Ureter (tissue), 1 donor: ENCODE measurements at places on chromosomes 13 and 19.

- DNase-seq: no peak
Measured at GRCh38 chr19:44113784-44114390, 688 bp downstream of the ZNF225 start.

DNA sequence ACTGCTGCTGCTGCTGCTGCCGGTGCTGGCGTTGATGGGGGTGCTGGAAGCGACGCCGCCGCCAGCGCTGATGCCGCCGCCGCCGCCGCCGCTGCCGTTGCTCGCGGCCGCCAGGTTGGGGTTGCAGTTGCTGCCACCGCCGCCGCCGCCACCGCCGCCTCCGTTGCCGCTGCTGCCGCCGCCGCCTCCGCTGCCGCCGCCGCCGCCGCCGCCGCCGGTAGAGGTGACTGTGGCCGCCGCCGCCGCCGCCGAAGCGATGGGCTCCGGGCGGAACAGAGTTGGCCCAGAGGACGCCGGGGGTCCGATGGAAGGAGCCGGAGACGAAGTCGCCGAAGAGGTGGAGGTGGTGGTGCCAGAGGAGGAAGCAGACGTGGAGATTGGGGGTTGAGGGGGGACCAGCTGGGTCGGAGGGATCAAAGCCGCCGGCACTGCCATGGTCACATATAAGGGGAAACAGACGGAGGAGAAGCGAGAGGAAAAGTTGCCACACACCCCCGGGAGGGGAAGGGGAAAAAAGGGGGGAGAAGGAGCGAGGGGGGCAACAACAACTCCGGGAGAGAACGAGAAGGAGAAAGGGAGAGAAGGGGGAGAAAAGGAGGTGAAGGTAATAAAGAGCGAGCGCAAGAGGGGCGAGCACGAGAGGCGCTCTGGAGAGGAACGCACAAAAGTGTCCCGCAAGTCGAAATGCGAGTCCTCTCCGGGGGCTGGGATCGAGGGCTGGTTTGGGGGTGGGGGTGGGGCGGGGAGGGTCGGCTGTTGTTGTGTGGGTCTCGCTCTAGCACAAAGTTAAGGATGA is 471 bp downstream of the DACH1 start:
- peak; percentile 43 for DNase-seq

DNA sequence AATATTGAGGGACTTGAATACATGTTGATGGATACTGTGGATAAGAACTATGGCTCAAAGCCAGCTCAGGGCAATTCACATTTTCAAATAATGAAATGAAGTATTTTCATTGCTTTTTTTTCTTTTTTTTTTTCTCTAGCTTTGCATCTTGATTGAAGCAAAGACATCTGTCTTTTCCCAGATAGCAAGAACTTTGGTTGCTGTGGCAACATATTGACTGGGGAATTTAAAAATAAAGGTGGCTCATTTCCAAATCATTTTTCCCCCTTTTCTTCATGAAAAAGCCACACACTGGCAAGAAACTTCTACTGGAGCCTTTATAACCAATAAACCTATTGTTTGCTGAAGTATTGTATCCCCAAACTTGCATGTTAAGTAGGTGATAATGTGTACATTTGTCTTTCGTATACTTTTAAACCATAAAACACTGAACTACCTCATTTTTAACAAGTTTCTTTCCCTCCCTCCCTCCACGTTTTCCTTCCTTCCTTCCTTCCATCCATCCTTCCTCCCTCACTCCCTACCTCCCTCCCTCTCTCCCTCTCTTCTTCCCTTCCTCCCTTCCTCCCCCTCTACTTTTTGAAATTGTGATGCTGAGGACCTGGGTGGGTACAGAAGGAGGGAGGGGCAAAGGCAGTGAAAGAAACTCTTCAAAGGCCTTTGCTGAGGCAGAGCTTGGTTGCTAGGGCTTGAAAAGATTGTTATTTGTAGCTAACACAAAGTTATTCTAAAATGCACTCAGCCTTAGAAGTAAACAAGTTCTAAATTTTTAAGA is 343.5 kb upstream of the SPRY2 start:
- DNase-seq: no peak

- no peak for DNase-seq
Measured at GRCh38 chr13:28333204-28333881, 161.6 kb downstream of the FLT1 start.

DNA sequence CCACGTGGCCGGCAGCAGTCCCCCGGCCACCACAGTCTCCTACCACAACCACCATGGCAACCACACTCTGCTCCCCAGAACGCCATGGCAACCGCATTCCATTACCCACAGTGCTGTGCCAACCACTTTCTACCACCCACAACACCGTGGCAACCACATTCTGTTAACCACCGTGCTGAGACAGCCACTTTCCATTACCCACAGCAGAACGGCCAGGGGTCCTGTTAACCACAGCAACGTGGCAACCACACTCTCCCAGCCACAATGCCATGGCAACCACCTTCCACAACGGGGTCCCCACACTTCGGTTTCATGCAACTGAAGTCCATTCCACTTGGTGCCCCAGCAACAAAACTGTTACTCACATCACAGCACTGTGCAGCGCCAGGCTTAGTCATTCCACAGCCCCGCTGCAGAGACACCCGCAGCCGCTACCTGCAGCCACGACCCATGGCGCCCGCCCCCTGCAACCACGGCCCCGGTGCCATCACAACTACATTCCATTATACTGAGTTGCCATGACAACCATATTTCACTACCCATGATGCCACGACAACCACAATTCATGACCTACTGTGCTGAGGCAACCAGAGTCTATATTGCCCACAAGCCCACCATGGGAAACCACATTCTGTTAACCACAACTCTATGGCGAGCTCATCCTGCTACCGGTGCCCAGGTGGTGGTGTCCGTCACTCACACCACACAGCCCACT is 10.0 kb downstream of the DPF1 start:
- no peak for DNase-seq

DNA sequence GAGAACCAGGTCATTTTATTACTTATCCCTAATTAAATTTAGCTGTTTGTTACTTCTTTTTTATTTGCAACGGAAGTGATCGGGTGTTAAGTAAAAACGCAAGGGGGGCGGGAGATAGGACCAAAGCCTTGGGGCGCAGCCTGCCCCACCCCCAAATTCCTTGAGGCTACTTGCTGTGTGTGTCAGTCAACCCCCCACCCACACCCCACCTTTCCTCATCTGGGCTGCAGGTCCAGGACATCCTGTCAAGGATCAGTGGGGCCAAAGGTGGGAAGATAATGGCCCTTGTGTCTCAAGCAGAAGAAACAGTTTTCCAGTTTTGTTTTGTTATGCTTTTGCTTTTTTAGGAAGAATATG is 1.2 kb upstream of the FOXO1 start:
- no peak for DNase-seq

DNA sequence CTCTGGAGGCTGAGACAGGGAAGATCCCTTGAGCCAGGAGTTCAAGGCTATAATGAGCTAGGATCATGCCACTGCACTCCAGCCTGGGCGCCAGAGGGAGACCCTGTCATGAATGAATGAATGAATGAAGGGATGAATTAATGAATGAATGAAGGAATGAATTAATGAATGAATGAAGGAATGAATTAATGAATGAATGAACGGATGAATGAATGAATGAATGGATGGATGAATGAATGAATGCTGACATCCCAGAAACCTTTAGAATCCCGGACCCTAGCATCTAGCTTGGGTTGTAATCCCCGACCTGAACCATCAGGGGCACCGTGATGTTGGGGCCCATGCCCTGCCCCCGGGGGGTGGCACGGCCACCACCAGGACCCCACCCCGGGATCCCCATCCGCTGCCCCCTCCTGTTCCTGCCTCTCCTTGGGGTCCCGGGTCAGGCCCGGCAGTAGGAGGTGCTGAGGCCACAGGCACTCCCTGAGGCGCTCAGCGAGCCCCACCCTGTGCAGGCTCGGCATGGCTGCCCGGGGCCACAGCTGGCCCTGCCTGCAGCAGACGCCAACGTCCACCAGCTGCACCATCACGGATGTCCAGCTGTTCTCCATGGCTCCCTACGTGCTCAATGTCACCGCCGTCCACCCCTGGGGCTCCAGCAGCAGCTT is 3.4 kb downstream of the EBI3 start:
- DNase-seq: no peak

- no peak for DNase-seq
Measured at GRCh38 chr13:84377106-84377505, 494.8 kb upstream of the SLITRK1 start.

GRCh38 chr19:33595783-33596182 is 26.0 kb upstream of the CHST8 start:
- no peak for DNase-seq

DNA sequence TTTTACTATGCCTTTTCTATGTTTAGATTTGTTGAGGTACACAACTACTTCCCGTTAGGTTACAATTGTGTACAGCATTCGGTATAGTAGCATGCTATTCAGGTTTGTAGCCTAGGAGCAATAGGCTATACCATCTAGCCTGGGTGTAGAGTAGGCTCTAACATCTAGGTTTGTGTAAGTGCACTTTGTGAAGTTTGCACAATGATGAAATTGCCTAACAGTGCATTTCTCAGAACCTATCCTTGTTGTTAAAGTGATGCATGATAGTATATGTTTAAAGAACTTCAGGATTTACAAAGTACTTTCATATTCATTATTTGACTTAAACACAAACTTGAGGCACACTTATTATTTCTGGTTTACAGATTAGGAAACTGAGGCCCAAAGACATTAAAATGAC is 11.5 kb upstream of the SERPINE3 start:
- DNase-seq: no peak

DNA sequence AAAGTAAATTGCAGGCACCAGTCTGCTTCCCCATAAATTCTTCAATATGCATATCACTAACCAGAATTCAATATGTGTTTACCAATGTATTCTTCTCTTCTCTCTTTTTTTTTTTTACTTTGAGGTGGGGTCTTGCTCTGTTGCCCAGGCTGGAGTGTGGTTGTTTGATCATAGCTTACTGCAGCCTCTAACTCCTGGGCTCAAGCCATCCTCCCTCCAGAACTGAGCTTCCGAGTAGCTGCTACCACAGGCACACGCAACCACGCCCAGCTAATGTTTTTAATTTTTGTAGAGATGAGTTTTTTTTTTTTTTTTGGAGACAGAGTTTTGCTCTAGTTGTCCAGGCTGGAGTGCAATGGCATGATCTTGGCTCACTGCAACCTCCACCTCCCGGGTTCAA is 16.8 kb downstream of the LTBP4 start:
- DNase-seq: no peak

DNA sequence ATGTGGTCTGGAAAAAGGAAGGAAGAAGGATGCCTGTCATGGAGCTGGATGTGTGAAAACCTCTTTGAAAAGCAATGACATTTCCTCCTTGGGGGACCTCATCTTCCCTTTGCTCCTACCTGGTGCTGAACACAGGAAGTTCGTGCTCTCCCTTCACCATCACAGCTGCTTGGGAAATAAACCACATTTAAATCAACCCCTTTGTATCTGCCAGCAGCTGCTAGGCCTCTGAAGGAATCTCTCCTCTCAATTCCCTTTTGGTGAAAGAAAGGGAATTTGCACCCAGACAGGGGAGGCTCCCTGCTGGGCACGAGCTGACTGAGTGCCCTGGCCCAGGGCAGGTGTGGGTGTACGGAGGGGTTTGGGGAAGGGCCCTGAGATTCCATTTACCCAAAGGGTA is 437.7 kb downstream of the TSHZ3 start:
- DNase-seq: no peak

GRCh38 chr19:51573331-51573730 is 2.2 kb downstream of the ZNF175 start:
- no peak for DNase-seq

- DNase-seq: no peak
Measured at GRCh38 chr13:25187596-25187995, 15.5 kb upstream of the AMER2 start.

DNA sequence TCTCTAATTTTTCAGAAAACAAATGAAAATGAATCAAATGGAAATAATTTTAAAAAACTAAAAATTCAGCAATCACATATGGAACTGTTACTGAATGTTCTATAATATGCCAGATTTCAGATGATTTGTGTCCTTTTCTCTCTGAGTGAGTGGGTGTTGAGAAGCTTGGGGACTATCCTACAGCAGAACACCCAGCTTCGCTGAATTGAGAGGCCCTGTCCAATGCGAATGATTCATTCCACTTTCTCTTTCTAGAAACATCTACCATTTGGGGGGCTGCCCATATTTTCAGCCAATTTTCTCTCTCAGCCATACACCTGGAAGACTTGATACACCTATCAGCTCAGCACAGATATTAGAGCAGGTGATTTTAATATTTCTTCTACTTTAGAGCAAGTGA is 1666.7 kb downstream of the EFNB2 start:
- no peak for DNase-seq

DNA sequence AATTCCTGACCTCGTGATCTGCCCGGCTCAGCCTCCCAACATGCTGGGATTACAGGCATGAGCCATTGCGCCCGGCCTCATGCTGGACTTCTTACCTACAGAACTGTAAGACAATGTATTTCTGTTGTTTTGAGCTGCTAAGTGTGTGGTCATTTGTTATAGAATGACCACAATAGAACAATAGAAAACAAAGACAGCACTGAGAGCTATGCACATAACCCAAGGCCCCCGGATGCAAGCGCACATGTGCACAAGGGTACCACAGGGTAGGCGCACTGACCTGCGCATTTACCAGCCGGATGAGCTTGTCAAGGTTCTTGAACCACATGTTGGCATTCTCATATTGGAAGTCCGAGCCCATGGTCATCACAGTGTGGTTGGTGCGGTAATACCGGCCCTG is 5.6 kb downstream of the MAN2B1 start:
- DNase-seq: no peak

- no peak for DNase-seq
Measured at GRCh38 chr13:50576156-50576555, 267.3 kb downstream of the DLEU7 start.
